ENCODE measurements at places on chromosomes 16 and 17.

DNA sequence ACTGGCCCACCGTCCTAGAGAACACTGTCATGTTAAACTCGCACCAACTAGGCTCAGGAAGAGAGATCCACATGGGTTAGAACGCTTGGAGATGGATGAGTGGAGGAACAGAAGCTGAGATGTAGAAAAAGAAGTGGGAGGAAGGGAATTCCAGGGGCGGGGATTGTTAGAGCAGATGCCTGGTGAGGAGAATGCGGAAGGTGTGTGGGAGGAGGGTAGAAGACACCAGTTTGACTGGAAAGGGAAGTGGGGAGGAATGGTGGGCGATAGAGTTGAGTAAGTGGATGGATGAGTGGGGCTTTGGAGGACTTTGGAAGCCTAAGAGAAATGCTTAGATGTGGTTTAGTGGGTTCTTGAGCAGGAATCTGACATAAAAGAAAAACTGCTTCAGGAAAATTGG, 37.4 kb downstream of the DHX38 start:
- DNase-seq, result no peak

- DNase-seq, result no peak
Observed at GRCh38 chr16:77148121-77148520, 42.9 kb upstream of the MON1B start.

DNA sequence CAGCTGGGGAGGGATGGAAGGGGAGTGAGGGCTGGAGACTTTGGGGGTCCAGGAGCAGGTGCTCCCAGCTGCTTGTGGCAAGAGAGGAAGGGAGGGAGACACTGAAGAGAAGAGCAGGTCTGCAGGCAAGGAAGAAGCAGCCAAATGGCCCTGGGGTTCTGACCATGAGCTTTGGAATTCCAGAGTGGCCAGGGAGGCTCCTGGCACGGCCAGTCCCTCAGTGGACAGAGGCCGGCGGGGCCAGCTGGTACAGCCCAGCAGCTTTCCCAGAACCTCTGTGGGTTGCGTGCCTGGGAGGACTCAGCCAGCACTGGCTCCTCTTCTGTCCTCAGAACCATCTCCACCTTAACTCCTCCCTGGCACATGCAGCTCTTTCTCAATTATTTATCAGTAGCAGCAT, 233.0 kb downstream of the MSI2 start:
- DNase-seq, result no peak

DNA sequence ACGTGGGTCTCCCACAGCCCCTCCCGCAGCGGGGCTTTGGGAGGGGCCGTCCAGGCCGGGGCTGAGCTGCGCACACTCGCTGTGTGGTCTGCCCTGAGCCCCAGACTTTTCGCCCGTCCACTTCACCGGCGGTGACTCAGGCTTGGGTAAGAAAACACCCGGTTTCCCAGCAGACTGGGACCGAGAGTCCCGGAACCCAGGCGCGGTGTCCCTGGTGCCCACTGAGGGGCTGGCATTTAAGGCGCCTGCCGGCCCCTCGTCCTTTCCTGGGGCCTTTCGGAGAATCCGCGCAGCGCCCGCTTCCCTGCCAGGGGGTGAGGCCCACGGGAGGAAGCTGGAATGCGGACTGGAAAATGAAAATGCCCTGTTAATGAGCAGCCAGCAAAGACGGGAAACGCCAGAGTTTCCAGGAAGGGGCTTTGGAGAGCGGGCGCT, 100.3 kb downstream of the C16orf95 start:
- peak; percentile 97 for DNase-seq

- peak; percentile 52 for DNase-seq
Observed at GRCh38 chr16:19375561-19376158, 42.0 kb upstream of the TMC5 start.

DNA sequence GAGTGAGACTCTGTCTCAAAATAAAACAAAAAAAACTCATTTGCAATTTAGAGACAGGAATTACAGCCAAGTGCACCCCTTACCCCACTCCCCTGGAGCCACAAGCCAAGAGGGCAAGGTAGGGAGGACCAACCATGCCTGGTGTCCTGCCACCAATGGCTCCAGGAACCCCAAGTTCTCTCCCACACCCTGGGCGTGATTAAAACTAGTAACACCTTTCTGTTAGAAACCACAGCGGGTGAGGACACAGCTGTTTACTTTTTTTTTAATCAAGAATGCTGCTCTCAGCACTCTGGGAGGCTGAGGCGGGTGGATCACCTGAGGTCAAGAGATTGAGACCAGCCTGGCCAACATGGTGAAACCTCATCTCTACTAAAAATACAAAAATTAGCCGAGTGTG, 38.1 kb downstream of the ANKRD11 start:
- no peak for DNase-seq

- peak; percentile 62 for DNase-seq
Observed at GRCh38 chr17:15914400-15915170, 30.3 kb upstream of the ADORA2B start.

DNA sequence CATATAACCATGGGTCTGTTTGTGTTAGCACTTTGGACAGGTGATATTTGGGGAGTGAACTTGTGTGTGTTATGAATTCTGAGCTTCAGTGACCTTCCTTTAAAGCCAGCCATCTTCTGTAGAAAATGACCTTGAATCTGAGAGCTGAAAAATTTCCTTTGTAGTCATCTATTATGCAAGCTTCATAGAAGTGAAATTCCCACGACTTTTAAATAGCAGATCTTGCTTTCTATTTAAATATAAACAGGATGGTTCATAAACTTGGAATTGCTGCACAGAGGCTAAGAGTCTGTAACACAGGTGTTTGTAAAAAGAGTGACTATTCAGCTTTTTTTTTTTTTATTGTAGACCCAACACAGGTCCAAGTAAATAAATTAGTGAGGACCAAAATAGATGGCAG, 85.5 kb downstream of the MARCHF10 start:
- DNase-seq, result no peak

DNA sequence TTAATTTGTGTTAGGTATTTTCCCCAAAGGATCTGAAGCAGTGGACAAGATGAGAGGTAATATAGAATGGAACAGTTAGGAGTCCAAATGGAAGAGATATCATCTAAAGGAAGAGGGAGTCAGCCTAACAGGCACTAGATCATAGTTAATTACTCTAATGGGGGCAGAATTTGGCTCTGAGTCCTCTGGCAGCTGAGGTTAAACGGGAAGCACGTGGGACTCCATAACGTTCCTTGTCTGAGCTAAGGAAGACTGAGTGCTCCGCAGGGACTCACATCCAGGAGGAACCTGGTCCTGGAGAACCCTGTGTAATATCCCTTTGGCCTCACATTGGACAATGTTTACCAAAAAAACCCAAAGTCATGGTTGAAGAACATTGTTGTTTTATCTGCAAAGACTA, 46.6 kb upstream of the TEX2 start:
- DNase-seq, result no peak

DNA sequence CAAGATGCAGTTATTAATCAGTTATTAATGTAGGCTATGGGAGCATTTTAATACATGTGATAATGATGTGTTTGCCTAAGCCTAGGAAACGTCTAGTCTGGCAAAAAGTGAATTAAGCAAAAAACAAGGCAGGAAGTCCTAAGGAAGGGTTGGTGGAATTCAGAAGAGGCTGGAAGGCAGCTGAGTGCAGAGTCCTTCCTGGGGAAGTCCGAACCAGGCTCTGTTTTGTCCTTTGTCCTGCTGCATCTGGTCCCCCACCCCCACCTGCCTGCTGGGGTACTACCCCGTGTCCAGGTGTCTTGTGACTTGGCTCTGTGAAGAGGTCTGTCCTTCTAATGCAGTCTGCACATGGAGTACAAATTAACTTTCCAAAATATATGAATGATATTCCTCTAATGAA, 1.5 kb upstream of the MYH10 start:
- no peak for DNase-seq

- DNase-seq, result peak; percentile 79
Observed at GRCh38 chr17:40290629-40291280, 3.1 kb downstream of the CDC6 start.

DNA sequence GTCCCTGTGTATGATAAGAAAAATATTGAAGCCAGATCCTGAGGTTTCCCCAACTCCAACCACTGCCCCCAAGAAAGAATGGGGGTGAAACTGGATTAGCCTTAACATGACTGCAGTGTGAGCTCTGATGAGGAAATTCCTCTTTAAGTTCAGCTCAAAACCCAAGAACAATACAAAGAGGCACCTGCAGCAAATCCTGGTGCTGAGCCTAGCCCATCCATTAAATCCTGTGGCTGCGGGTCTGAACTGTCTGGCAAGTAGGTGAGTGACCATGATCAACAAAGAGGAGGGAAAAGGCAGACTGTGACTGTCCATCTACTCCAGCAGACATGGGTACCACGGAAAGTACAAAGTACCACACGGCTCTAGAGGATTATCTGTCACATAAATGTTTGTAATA, 64.2 kb downstream of the CREBBP start:
- DNase-seq, result no peak

DNA sequence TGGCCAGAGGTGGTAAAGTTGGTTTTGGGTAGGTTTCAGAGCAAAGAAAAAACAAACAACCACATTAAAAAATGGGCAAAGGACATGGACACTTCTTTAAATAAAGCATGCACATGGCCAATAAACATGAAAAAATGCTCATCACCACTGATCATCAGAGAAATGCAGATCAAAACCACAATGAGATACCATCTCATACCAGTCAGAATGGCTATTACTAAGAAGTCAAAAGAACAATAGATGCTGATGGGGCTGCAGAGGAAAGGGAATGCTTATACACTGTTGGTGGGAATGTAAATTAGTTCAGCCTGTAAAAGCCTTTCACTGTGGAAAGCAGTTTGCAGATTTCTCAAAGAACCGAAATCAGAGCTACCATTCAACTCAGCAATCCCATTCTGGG, 598.4 kb upstream of the SOX9 start:
- DNase-seq, result peak; percentile 68

DNA sequence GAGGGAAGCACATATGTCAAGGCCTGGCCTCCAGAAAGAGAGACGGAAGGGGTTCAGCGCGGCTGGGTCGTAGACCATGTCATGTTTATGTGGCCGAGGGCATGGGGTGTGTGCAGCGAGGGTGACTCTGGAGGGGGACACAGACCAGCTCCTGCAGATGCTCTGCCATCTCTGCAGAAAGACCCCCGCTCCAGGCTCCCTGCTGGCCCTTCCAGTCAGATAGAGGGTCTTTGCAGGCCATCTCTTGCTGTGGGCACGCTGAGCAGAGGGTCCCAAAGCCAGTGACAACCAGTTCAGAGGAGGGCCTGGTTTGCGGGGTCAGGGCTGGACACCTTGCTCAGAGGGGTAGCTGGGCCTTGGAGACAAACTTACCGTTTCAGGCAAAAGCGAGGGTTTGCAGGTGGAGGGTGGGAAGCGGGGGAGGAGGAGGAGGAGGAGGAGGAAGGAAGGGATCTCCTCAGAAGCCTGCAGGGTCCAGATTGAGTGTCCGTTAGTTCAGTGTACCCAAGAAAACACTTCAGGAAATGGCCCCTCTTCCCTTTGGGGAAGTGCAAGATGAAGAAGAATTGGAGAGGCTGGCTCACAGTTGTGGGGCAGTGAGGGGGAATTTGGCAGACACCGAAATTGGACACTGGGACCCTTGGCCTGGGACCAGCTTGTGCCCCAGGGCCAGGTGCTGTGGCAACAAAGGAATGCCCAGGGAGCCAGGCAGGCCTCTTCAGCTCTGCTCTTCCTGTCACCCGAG, 102.8 kb downstream of the CMIP start:
- no peak for DNase-seq

- DNase-seq, result no peak
Observed at GRCh38 chr17:16433514-16433913, 18.1 kb downstream of the TRPV2 start.

- DNase-seq, result no peak
Observed at GRCh38 chr16:8961811-8962390, 1.8 kb downstream of the USP7 start.

DNA sequence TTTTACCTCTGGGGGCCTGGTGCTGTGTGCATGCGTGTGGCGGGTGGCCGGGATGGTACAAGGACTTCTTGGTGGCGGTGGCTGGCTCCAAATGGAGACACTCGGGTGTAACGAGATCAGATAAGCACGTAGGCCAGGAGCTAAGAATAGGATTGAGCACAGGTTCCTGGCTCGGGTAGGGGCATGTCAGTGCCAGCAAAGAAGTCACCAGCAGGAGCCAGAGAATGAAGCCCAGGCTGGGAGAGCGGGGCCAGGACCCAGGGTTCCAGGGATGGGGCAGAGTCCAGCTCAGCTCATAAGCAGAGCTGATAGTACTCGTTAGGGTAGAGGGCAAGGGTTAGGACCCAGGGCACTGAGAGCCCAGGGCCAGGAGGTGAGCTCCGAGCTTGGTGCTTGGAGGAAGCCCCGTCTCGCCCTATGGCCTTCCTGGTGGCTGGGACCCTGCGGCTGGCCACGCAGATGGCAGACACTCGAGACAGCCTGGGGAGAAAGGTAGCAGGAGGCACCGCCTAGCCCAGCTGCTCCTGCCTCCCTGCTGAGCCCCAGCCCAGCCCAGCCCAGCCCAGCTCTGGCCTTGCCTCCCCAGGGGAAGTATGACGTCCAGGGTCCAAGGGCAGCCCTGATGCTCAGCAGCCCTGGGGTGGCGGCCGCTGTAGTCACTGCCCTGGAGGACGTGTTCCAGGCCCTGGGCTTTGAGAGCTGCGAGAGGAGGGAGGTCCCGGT, 8.9 kb downstream of the ZNF213 start:
- no peak for DNase-seq

- no peak for DNase-seq
Observed at GRCh38 chr17:74116087-74116717, 87.3 kb upstream of the RPL38 start.

DNA sequence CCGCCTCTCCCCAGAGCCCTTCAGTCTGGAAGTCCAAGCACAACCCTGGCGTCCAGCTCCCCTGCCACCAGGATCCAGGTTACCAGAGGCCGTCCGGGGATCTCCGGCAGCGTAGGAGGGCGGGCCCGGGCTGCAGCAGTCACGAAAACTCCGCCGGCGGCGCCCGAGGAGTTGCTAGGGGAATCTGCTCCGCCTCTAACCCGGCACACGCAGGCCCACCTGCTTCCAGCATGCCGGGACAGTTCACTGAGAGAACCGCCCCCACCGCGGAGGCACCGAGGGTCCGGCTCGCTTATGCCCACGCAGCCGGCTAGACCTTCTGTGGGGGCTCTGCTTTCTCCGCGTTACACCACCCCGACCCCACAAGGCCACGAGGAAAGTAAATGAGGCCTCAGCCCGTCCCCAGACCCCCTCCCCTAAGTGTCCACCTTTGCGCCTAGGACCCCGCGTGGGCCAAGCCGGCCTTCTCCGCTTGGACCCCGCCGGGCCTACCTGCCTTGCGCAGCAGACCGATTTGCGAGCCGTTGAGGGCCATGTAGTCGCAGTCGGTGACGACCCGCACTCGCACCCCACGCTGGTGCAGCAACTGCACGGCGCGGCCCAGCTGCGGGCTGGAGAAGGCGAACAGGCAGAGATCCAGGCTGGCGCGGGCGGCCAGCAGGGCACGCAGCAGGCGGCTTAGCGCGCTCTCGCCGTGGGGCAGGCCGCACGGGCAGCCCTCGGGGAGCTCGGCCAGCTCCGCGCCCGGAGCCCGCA, 587 bp downstream of the PLD6 start:
- DNase-seq, result no peak

- DNase-seq, result no peak
Observed at GRCh38 chr17:71828182-71828596, 292.6 kb upstream of the SOX9 start.
